AG10803 (cell line): ENCODE measurements at places on chromosomes 2 and 18.

DNA sequence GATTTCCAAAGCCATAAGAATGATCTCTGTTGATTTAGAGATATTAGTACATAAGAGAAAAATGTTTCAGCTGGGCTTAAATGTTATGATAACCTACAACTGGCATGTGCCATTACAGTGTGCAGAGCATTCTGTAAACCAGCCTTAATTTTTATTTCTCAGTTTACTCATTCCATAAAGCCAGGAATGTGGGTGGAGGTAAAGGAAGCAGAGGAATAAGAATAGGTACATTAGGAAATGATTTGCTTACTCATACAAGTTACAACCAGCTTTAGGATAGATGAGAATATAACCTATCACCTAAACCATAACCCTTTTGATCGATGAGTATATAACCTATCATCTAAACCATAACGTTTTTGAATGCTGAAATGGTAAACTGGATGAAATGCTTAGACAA, 1394.7 kb upstream of the ACVR2A start:
- no peak for DNase-seq

DNA sequence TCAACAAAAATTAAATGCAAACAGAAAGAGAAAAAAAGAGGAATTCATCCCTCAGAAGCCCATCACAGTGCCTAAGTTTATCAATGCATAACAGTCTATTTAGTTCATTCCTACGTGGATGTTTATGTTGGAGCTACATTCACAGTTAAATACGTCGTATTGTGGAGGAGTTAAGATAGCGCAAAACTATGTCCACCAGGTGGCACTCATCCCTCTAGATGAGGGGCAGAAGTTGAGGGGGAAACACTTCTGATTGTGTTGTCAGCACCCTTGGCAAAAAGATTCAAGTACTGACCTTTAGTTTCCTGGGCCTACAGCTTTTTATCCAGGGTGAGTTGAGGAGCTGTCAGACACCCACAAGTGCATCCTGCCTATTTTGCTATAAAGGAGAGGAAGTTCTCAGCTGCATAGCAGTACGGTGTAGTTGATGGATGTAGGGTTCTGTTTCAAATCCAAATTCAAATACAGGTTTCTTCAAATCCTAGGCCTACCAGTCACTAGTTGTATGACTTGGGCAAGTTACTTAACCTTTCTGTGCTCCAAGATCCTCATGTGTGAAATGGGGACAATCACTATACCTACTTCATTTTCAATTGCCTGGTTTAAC, 26.8 kb upstream of the MYO1B start:
- DNase-seq, result peak; percentile 71

- peak; percentile 82 for DNase-seq
Observed at GRCh38 chr2:200223205-200223784, 83.2 kb upstream of the SPATS2L start.

- no peak for DNase-seq
Observed at GRCh38 chr2:174781996-174782395, 17.7 kb upstream of the CHRNA1 start.

DNA sequence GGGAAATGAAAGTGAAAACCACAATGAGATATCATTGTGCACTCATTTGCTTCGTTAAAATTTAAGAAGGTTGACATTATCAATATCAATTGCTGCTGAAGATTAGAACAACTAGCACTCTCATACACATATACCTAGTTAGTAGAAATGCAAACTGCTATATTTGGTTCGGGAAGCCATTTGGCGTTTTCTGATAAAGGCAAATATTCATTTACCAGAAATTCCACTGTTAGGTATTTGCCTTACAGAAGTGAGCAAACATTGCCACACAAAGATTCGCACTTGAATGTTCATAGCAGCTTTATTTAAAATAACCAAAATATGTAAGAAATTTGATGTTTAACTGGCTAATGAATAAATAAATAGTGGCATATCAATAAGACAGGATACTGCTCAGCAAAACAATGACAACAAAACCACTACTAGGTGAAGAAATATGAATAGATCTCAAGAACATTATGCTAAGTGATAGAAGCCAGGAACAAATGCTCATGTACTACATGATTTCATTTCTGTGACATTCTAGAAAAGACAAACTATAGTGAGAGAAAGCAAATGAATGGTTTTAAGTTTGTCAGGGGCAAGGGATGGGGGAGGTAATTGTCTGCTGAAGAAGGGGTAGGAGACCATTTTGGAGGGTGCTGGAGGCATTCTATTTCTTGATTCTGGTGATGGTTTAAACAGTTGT, 387.8 kb downstream of the PTH2R start:
- DNase-seq, result no peak

DNA sequence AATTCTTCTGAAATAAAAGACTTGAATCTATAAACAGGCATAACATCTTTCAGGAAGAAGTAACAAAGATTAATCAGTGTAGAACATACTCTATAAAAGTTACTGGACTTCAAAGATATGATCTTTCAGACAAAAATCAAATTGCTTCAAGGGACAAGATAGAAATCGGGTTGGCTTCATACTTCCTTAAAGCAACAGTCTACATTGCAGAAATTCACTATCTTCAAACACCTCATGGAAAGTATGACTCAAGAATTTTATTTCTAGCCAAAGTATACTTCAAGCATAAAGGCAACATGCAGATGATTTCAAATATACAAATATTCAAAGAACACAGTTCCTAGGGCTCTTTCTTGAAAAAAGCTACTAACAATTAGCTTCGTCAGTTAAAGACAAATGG, 240.7 kb downstream of the SRBD1 start:
- DNase-seq, result no peak

DNA sequence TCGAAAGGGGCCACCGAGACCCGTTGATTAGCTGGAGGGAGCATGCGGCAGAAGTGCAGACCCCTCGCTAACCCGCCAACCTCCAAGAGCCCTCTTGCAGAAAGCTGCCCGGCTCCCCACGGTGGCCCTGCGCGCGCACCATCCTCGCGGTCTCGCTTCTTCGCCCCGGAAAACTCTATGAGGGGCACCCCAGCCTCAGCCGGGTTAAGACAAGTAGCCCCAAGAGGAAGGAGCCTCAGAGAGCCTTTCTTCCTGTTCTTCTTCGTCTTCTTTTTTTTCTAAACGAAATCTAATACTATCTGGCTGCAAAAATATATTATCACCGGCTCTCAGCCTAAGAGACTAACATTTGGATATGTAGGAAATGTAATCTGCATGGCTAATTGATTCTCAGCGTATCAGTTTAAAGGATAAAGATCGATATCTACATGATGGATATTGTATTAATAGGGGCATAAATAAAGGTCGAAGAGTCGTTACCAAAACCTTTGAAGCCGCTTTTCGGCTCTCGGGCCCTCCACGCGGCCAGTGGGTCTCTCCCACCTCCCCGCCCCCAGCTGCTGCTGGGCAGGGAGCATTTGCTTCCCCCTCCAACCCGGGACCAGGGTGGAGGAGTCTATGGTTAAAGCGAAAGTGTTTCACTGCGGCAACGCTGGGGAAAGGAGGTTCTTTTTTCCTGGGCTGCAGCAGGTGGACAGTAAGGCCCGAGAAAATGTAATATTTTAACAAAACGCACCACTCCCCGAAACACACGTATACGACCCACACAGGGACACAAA, 6.1 kb upstream of the PAX3 start:
- DNase-seq, result no peak
